Activated T-cell treated with anti-CD3 and anti-CD28 coated beads, Interleukin-2, amount 50 U/mL, for 24 hours (primary cell): ENCODE measurements at places on chromosomes 2 and 18.

DNA sequence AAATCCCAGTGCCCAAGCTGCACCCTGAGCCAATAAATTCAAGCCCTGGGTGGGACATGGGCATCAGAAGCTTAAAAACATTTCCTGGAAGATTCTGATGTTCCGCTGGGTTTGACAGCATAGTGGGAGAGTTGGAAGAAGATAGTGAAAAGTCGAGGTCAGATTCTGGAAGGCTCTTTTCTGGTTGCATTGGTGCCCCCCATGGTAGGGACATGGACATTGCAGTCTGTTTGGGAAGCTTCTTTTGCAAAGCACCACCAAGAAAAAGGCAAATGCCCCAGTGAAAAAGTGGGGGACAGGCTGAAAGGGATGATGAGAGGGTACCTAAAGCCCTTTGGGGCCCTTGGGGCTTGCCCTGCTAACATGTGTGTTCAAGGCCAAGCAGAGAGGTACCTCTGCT lies 21.0 kb downstream of the MERTK start:
- no peak overlapping the region for H3K27ac ChIP-seq
- no peak for DNase-seq
- H3K4me3 ChIP-seq, result no peak overlapping the region
- no peaks in the 10 kb centered on the region for H3K4me1 ChIP-seq
- no peaks in the 10 kb centered on the region for H3K27me3 ChIP-seq

- H3K27ac ChIP-seq, result no peak overlapping the region
- DNase-seq, result no peak
- no peaks in the 10 kb centered on the region for H3K4me1 ChIP-seq
- H3K36me3 ChIP-seq, result no peaks in the 10 kb centered on the region
These were observed 172.3 kb upstream of the SLC35G4 start for GRCh38 chr18:11437046-11437445.

DNA sequence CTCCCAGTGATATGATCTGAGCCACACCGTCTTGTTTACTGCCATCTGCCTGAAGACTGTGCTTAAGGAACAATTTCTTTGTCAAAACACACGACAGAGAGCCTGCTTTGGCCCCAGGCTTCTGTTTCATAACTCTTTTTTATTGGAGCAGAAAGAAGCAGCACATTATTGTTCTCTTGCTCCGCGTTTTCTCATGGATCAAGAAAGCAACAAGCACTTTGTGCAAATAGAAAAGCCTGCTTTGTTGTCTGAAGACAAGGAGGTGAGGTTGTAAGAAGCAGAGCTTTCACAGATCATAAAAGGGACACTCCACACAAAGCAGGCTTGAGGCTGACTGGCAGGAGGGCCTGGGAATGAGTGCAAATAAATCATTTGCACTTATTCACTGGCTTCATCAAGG lies 118.3 kb upstream of the FAM136A start:
- no peak overlapping the region for H3K4me3 ChIP-seq
- H3K27me3 ChIP-seq, result no peaks in the 10 kb centered on the region
- H3K36me3 ChIP-seq, result no peaks in the 10 kb centered on the region
- no peaks in the 10 kb centered on the region for H3K4me1 ChIP-seq

GRCh38 chr2:68992933-68993332 lies 18.5 kb downstream of the GKN1 start:
- H3K27me3 ChIP-seq, result peaks cover 24% of the 10 kb centered on the region
- no peak overlapping the region for H3K4me3 ChIP-seq
- no peak for DNase-seq
- no peak overlapping the region for H3K27ac ChIP-seq

DNA sequence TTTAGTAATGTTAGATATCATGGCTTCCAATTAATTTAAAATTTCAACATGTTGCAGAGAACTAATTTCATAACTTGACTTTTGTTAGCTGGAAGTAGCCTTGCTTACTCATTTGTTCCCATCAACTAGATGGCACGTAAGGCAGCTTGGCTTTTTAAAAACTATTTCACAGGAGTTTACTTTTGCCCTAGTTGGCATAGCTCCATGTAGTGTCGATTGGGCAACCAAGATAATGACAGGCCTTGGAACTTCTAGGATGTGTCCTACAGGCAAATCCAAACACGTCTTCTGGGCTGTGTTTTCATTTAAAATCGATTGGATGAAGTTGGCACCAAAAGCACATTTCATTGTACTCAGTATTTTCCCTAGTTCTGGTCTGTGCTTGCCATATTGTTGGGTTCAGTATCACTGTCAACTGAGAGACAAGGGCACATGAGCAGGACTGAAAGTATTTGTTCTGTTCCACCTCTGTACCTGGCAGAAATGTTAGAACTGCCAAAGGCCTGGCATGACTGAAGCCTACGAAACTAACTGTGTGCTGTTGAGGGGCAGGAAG lies 29.4 kb downstream of the HADHB start:
- peaks cover 74% of the 10 kb centered on the region for H3K36me3 ChIP-seq
- H3K27ac ChIP-seq, result no peak overlapping the region
- no peak overlapping the region for H3K4me3 ChIP-seq
- DNase-seq, result no peak

DNA sequence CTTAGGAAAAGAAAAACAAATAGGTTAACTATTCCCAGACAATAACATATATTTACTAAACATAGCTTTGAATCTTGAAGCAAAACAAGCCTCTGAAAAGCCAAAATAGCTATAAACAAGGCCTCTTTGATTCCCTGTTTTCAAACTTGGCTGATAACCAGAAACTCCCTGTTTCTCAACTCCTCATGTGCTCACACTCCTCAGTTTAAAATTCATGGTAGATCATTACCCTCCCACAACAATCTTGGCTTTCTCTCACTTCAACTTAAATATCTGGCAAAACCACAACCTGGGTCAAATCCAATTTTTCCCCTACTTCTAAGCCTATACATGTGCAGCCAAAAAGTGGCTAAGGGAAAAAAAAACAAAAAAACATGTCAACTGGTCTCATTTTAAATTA lies 15.6 kb downstream of the SUCLG1 start:
- DNase-seq, result no peak
- H3K36me3 ChIP-seq, result peaks cover 92% of the 10 kb centered on the region
- no peaks in the 10 kb centered on the region for H3K27me3 ChIP-seq
- no peak overlapping the region for H3K4me3 ChIP-seq

DNA sequence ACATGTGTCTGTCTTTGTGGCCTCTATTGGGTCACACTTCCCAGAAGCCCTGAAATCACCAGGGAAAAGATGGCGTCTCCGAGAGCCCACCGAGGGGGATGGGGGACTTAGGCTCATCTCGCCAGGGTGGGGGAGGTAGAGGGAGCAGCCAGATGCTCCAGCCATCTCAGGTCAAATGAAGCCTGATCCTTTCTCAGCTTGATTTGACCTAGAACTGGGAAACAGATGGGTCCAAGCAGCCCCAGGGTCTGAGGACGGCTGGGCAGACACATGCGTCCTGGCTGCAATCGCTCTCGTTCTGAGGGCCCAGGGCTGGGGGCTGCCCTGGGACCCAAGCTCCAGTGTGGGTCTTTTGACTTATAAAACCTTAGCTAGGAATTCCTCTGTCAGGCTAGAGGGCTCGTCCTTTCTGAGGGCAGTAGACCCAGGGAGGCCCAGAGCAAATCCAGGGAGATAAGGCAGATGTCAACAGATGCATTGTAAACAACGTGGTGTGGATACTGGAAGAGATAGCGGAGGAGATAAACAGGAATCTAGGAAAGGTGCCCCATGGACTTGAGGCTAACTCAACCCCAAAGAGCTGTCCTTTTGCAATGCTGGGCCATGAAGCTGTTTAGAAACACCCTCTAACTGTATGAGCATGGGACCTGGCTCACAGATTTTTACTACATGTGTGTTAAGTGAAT lies 127.7 kb downstream of the MYCN start:
- H3K27ac ChIP-seq, result no peak overlapping the region
- no peak for DNase-seq
- H3K4me1 ChIP-seq, result no peaks in the 10 kb centered on the region
- no peaks in the 10 kb centered on the region for H3K27me3 ChIP-seq

DNA sequence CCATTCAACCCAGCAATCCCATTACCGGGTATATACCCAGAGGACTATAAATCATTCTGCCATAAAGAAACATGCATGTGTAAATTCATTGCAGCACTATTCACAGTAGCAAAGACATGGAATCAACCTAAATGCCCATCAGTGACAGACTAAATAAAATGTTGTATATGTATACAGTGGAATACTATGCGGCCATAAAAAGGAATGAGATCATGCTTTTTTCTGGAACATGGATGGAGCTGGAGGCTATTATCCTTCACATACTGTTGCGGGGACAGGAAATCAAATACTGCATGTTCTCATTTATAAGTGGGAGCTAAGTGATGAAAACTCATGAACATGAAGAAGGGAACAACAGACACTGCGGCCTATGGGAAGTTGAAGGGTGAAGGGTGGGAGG lies 65.1 kb downstream of the EHBP1 start:
- no peak overlapping the region for H3K4me3 ChIP-seq
- H3K27me3 ChIP-seq, result no peaks in the 10 kb centered on the region

GRCh38 chr2:223494942-223495341 lies 107.2 kb downstream of the SCG2 start:
- no peak for DNase-seq
- H3K27ac ChIP-seq, result no peak overlapping the region
- H3K27me3 ChIP-seq, result no peaks in the 10 kb centered on the region
- no peaks in the 10 kb centered on the region for H3K4me1 ChIP-seq
- H3K36me3 ChIP-seq, result no peaks in the 10 kb centered on the region

DNA sequence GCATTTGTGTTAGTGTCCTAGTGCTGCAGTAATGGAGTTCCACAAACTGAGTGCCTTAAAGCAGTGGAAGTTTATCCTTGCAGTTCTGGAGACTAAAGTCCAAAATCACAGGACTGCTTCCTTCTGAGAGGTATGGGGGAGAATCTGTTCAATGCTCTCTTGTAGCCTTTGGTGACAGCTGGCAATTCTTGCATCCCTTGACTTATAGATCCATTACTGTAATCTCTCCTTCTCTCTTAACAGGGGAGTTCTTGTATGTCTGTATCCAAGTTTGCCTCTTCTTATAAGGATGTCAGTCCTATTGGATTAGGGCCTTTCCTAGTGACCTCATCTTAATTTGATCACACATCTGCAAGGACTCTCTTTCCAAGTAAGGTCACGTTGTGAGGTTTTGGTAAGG lies 69.9 kb downstream of the XRCC5 start:
- no peak overlapping the region for H3K4me3 ChIP-seq
- peaks cover 77% of the 10 kb centered on the region for H3K4me1 ChIP-seq
- H3K27me3 ChIP-seq, result no peaks in the 10 kb centered on the region
- peak overlapping the region; percentile 48 for H3K27ac ChIP-seq

- no peak overlapping the region for H3K27ac ChIP-seq
- no peaks in the 10 kb centered on the region for H3K36me3 ChIP-seq
- H3K4me3 ChIP-seq, result no peak overlapping the region
- peaks cover 47% of the 10 kb centered on the region for H3K27me3 ChIP-seq
- peaks cover 9% of the 10 kb centered on the region for H3K4me1 ChIP-seq
- no peak for DNase-seq
These were observed 3.5 kb upstream of the IGFBP5 start for GRCh38 chr2:216698895-216699294.

DNA sequence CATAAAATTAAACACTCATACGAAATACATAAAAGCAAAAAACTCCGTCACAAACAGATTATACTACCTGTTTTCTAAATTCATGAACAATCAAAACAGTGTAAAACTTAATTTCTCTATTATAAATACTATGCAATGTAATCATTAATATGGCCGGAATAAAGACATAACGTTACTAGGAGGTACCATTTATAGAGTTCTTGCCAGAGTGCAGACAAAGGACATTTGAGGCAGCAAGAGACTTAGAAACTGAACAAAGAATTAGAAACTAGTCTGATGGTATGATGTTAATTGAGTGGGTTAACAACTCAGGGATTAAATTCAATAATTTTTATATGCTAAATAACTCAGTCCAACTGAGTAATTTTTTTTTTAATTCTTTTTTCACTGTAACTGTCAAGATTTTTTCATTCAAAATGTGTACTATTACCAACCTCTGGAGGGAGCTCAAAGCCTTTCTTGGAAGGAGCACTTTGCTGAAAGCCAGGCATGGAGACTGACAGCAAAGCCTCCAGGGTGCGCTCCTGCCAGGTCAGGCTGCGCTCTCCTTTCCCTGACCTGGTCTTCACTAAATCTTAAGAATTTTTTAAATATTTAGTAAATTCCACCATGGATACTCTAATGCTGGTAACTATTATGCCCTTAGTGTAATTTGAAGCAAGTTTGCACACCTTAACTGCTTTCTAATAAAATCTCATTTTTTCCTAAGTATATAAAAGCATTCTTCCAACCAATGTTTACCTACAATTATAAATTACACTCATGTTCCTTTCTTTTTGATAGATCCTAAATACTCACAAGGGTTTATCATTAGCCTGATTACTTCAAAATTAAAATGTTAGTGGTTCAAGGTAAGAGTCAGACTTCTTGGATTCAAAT lies 34.1 kb downstream of the WDR35 start:
- H3K4me3 ChIP-seq, result no peak overlapping the region
- no peaks in the 10 kb centered on the region for H3K27me3 ChIP-seq
- no peak overlapping the region for H3K27ac ChIP-seq

GRCh38 chr2:221969087-221969829 lies 329.5 kb downstream of the PAX3 start:
- no peaks in the 10 kb centered on the region for H3K4me1 ChIP-seq
- H3K4me3 ChIP-seq, result no peak overlapping the region
- H3K27me3 ChIP-seq, result peaks cover 3% of the 10 kb centered on the region

GRCh38 chr2:198322275-198322674 lies 517.9 kb downstream of the PLCL1 start:
- H3K36me3 ChIP-seq, result no peaks in the 10 kb centered on the region
- DNase-seq, result no peak
- peaks cover 22% of the 10 kb centered on the region for H3K4me1 ChIP-seq
- no peak overlapping the region for H3K4me3 ChIP-seq

DNA sequence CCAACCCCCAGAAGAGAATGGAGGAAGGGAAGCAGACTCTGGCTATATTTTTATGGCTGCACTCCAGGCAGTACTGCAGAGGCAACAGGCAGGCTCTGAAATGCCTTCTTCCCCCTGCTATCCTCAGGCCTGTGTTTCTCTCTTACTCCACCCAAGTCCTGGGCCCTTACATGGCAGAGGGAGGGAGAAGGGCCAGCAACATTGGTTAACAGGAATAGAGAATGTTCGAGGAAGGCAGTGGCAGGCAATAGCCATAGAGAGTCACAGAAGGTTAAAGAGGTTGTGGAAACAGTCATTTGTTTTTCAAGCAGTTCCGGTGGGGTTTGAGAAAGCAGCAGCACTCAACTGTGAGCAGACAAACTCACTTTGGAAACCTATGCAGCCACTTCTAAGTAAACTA lies 15.1 kb upstream of the DARS1 start:
- no peaks in the 10 kb centered on the region for H3K27me3 ChIP-seq
- H3K4me3 ChIP-seq, result no peak overlapping the region
- peaks cover 31% of the 10 kb centered on the region for H3K4me1 ChIP-seq

DNA sequence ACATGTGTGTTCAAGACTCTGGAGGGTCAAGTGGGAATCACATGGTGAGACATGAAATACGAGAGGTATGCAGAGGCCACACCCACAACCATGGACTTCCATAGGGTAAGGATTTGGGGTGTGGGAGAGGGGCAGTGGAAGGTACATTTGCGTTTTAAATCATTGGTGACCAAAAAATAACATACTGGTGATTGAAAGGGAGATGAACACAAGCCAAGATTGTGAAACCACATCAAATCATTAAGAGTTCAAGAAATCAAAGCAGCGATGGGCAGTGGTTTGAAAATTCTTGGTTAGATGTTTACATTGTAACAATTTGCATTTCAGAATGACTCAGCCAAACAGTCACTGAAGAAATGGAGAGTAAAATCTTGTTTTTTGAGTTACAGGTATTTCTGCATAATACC lies 1.9 kb upstream of the CABYR start:
- peaks cover 18% of the 10 kb centered on the region for H3K27me3 ChIP-seq
- peaks cover 25% of the 10 kb centered on the region for H3K36me3 ChIP-seq
- no peak for DNase-seq
- no peak overlapping the region for H3K4me3 ChIP-seq

- H3K4me1 ChIP-seq, result peaks cover 72% of the 10 kb centered on the region
- no peak overlapping the region for H3K4me3 ChIP-seq
- H3K27ac ChIP-seq, result peak overlapping the region; percentile 60
- H3K27me3 ChIP-seq, result no peaks in the 10 kb centered on the region
- peaks cover 86% of the 10 kb centered on the region for H3K36me3 ChIP-seq
These were observed 75.0 kb upstream of the RBM44 start for GRCh38 chr2:237723602-237724001.
